ENCODE measurements at places on chromosomes 13 and 19.

DNA sequence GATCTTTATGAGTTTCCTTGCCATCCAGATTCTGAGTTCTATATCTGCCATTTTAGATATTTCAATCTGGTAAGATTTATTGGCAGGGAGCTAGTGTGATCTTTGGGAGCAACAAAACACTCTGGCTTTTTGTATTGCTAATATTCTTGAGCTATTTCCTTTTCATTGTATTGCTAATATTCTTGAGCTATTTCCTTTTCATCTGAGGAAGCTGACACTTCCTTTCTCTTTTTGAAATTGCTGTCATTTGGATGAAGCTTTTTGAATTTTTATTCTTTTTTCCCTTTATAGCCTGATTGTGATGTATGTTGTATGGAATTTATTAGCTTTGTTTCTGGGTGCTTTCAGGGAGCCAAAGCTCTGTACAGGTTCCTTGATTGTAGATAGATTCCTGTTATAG lies 873.5 kb upstream of the ATXN8OS start:
- no peak for DNase-seq

GRCh38 chr13:47869776-47870175 lies 131.3 kb downstream of the SUCLA2 start:
- no peak for DNase-seq

DNA sequence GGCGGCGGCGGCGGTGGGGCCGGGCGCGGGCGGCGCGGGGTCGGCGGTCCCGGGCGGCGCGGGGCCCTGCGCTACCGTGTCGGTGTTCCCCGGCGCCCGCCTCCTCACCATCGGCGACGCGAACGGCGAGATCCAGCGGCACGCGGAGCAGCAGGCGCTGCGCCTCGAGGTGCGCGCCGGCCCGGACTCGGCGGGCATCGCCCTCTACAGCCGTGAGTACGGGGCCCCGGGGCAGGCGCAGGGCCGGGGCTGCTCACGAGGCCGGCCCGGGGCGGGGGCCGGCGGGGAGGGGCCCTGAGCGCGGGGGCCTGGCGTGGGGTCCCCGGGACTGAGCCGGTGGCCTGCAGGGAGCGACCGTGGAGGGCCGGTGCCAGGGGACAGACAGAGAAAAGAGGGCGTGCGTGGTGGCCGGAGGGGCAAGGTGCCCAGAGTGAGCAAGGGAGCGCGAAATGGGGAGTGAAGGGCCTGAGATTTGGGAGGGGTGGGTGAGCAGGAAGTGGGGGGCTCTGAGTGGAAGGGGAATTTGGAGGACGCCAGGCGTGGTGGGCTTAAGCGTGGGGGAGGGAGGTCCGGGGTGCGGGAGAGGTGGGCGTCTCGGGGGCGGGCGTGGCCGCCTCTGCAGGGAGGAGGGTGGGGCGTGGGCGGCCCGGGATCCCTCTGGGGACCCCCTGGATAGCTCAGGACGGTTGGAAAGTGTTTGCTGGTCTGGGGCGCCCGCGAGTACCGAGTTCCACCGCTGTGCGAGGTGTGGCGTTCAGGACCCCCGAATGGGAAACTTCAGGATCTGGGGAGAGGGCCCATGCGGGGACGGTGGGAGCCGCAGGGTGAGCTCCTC lies 575 bp downstream of the CARM1 start:
- peak; percentile 11 for DNase-seq

GRCh38 chr13:49584771-49585182 lies 581 bp downstream of the RCBTB1 start:
- DNase-seq: no peak

GRCh38 chr13:25732111-25732865 lies 319.5 kb downstream of the SHISA2 start:
- no peak for DNase-seq

GRCh38 chr13:31477961-31478360 lies 261.4 kb upstream of the RXFP2 start:
- no peak for DNase-seq

- no peak for DNase-seq
Measured at GRCh38 chr19:24063295-24063694, 23.7 kb upstream of the ZNF254 start.

DNA sequence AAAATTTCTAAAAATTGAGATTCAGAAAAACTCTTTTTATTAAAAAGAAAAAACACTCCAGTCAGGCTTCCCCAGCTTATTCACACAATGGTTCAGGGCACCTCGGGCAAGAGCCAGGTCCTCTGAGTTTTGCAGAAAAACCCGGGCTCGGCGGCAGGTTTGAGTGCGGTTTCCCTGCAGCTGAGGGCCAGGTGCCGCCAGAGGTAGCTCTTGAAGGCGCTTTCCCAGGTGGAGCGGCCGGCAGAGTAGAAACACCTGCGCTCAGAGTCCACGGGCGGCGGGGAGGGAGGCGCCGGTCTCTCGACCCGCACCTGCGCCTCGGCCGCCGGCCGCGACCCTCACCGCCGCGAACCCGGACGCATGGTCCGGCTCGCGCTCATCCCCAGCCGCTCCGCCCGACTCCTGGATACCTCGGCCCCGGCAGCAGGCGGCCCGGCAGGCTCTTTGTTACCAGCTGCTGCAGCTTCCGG lies 444 bp downstream of the PROSER1 start:
- no peak for DNase-seq

GRCh38 chr13:114260814-114261213 lies 20.6 kb upstream of the UPF3A start:
- DNase-seq: no peak

DNA sequence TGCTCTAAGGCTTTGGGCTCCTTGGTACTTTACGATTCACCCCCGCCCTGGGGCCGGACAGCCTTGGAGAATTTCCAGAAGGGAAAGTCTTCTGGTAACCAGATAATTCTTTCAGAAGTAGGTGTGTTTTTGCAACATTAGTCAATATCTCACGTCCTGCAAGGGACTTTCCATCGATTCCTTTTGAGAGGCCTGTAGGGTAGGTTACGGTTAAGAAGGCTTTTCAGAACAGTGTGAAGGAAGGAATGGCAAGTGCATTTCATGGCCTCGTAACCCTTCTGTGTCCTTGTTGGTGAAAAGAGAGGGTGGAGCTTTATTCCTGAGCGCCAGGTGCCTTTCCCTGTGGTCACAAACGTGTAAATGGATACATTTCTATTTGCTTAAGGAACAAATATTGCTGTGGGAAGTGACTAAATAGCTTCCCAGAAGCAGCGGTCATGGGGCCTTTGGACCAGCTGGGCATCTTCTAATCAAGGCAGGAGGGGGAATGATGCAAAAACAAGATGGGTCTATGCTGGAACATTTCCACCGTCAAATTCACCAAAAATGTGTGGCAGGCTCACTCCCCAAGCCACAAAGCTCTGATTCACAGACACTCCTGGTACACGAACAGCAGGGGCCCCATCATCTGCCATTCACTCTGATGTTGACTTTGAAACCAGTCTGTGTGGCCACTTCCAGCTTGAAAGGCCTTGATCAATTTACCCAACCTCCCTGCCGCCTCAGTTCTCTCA lies 99.2 kb downstream of the ANKRD10 start:
- DNase-seq: no peak

GRCh38 chr19:3184847-3185460 lies 776 bp upstream of the NCLN start:
- peak; percentile 47 for DNase-seq

GRCh38 chr13:106423530-106423929 lies 111.9 kb downstream of the EFNB2 start:
- DNase-seq: no peak

DNA sequence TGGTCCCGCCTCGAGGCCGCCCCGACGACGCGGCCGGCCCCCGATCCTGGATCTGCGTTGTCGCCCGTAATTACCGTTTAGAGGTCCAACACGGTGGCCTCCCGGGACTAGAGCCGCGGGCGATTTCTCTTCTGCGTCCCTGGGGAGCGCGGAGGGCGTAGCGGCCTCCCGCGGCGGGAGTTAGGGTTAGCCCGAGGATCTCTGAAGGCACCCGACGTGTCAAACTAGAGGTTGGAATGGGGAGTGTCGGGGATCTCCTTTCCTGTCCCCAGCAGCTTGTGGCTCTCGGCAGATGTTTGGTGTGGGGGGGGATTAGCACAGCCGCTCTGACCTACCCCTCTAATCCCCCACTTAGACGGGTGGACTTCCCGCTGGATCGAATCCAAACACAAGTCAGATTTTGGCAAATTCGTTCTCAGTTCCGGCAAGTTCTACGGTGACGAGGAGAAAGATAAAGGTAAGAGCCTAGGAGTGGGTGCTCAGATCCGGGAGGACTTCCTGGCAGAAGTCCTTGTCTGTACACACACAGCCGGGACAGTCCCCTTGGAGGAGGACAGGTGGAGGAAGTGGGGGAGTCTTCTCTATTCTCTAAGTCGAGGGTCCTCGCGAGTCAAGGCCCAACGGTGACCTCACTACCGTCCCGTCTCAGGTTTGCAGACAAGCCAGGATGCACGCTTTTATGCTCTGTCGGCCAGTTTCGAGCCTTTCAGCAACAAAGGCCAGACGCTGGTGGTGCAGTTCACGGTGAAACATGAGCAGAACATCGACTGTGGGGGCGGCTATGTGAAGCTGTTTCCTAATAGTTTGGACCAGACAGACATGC lies 581 bp downstream of the CALR start:
- no peak for DNase-seq

GRCh38 chr13:110641055-110642015 lies 26.0 kb downstream of the NAXD start:
- no peak for DNase-seq

- no peak for DNase-seq
Measured at GRCh38 chr13:93882086-93882651, 597.3 kb downstream of the DCT start.

DNA sequence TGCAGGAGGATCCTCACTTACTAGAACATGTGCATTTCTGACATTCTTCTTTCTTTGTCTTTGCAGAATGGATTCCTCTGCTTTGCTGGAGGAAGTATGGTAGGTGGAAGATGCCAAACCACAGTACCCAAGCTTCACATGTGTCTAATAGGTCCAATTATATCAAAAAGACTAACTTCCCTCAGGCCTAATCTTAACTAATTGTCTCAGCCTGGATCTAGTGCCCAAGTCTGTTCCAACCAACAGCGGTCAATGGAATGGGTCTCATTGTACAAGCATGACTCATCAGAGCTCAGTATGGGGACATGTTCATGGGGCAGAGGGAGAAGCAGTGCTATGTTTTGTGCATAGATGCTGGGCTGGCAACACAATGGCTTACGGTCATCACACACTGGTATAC lies 81.6 kb upstream of the CSNK1A1L start:
- DNase-seq: no peak

- DNase-seq: no peak
Measured at GRCh38 chr13:19053561-19053960, 128.1 kb downstream of the TUBA3C start.

DNA sequence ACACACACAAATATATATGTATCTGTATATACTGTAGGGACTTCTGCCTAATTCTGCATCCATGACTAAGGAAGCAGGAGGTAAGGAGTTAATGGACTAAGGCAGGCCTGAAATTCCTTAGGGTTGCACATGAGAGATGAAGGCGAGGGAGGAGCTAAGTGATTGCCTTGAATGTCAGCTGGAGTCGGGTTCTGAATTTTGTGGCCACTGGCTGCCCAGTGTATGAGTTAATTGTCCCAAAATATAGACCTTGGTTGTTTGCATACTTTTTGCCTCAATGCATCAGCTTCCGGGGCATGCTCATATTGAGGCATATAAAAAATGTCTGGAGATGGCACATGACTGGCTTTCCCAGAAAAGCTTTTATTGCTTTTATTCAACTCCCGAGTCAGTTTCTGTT lies 245.5 kb downstream of the TDRD3 start:
- DNase-seq: no peak

- DNase-seq: no peak
Measured at GRCh38 chr19:53545271-53546065, 7.5 kb downstream of the ZNF331 start.

- DNase-seq: no peak
Measured at GRCh38 chr13:113148940-113149503, 9.4 kb upstream of the PROZ start.

DNA sequence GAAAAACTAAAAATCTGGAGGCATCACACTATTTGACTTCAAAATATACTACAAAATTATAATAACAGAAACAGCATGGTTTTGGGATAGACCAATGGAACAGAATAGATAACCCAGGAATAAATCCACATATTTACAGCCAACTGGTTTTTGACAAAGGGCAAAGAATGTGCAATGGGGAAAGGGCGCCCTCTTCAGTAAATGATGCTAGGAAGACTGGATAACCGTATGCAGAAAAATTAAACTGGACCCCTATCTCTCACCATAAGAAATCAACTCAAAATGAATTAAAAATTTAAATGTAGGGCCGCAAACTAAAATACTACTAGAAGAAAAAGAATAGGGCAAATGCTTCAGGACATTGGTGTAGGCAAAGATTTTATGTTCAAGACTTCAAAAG lies 440.5 kb upstream of the SGCG start:
- DNase-seq: no peak

DNA sequence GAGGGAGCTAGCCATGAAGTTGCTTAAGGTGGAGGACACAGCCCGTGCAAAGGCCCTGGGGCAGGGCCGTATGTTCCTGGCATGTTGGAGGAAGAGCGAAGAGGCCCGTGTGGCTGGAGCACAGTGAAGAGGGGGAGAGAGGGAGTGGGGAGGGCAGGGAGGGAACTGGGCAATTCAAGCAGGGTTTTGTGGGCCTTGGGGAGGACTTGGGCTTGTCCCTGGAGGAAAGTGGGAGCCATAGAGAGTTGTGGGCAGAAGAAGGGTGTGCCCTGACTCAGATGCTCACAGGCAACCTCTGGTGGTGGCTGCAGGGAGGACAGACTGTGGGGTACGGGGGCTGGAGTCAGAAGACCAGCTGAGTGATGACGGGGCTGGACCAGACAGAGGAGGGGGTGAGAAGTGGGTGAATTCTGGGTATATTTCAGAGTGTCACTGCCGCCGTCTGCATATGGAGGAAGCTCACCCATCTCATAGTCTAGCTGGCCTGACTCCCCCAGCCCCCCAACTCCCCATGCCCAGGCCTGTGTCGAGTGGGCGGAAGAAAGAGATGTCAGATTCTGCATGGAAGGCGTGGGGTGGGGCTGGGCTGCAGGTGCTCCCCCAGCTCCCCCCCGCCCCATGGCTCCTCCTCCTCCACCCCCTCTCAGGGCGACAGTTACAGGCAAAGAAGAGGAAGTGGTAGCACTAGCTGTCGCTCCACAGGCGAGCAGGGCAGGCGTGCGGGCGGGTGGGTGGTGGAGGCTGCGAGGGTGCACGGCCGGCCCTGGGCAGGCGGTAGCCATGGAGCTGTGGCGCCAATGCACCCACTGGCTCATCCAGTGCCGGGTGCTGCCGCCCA lies at the start of gene VAV1:
Gene VAV1, plus strand, starts transcription at position 681 of the 838 bp plus-strand sequence. Its CDS starts 100 bp downstream, at position 781.
- DNase-seq: peak; percentile 63

GRCh38 chr19:3225169-3225485 lies 666 bp downstream of the CELF5 start:
- no peak for DNase-seq

- no peak for DNase-seq
Measured at GRCh38 chr19:56101095-56101494, 20.0 kb downstream of the ZNF787 start.

- DNase-seq: no peak
Measured at GRCh38 chr19:46493236-46494145, 2.2 kb downstream of the PNMA8B start.

All from stimulated activated CD4-positive, alpha-beta T cell treated with anti-CD3 and anti-CD28 coated beads, Interleukin-12 subunit alpha, Interleukin-12 subunit beta, amount 100 ng/mL, for 48 hours (primary cell).